Left lung (tissue), 14 donors: ENCODE measurements at places on chromosomes 4 and X. TPM values are rescaled to one million over a fixed set of nuclear protein-coding genes. Genes with fewer than 3 reads are reported as not detected.

GRCh38 chr4:23986270-23986669 is 96.4 kb upstream of the PPARGC1A start:
- no peak overlapping the region for H3K27ac ChIP-seq
- H3K4me3 ChIP-seq, result no peak overlapping the region
- H3K4me1 ChIP-seq, result no peaks in the 10 kb centered on the region
- H3K36me3 ChIP-seq, result no peaks in the 10 kb centered on the region
- DNase-seq, result no peak

- H3K27me3 ChIP-seq, result no peaks in the 10 kb centered on the region
- no peak overlapping the region for H3K27ac ChIP-seq
- no peak overlapping the region for H3K4me3 ChIP-seq
- no peaks in the 10 kb centered on the region for H3K36me3 ChIP-seq
- DNase-seq, result no peak
- H3K4me1 ChIP-seq, result no peaks in the 10 kb centered on the region
Measured at GRCh38 chrX:30930143-30930542, 41.1 kb upstream of the TAB3 start.

- H3K27me3 ChIP-seq, result no peaks in the 10 kb centered on the region
- H3K4me1 ChIP-seq, result no peaks in the 10 kb centered on the region
- H3K27ac ChIP-seq, result no peak overlapping the region
- no peaks in the 10 kb centered on the region for H3K36me3 ChIP-seq
- no peak overlapping the region for H3K4me3 ChIP-seq
Measured at GRCh38 chr4:101730291-101731117, 60.0 kb upstream of the BANK1 start.

- no peaks in the 10 kb centered on the region for H3K4me1 ChIP-seq
- DNase-seq, result peak; percentile 87
- H3K27ac ChIP-seq, result peak within 1 kb of the TSS; percentile 91
- peak within 1 kb of the TSS; percentile 60 for H3K4me3 ChIP-seq
- peaks cover 10% of the 10 kb centered on the region for H3K27me3 ChIP-seq
- H3K36me3 ChIP-seq, result no peaks in the 10 kb centered on the region
Measured at GRCh38 chrX:13688958-13689740, at the start of gene RAB9A. Gene RAB9A, plus strand, starts transcription at chrX:13689128. Its CDS starts 19,619 bp downstream, at chrX:13708747.

GRCh38 chr4:80507077-80507476 is 171.5 kb downstream of the CFAP299 start:
- H3K4me3 ChIP-seq, result no peak overlapping the region
- no peaks in the 10 kb centered on the region for H3K36me3 ChIP-seq
- no peak for DNase-seq
- no peak overlapping the region for H3K27ac ChIP-seq
- H3K4me1 ChIP-seq, result no peaks in the 10 kb centered on the region

GRCh38 chrX:136047969-136048368 is 62.7 kb downstream of the SLC9A6 start:
- H3K36me3 ChIP-seq, result no peaks in the 10 kb centered on the region
- H3K27me3 ChIP-seq, result no peaks in the 10 kb centered on the region
- no peaks in the 10 kb centered on the region for H3K4me1 ChIP-seq
- DNase-seq, result no peak
- H3K4me3 ChIP-seq, result no peak overlapping the region
- H3K27ac ChIP-seq, result no peak overlapping the region

GRCh38 chrX:24260842-24261550 is 52.9 kb downstream of the SUPT20HL2 start:
- no peaks in the 10 kb centered on the region for H3K36me3 ChIP-seq
- H3K27ac ChIP-seq, result no peak overlapping the region
- H3K27me3 ChIP-seq, result peaks cover 3% of the 10 kb centered on the region
- no peak overlapping the region for H3K4me3 ChIP-seq
- no peaks in the 10 kb centered on the region for H3K4me1 ChIP-seq

GRCh38 chrX:49166914-49167739 is 4.6 kb downstream of the MAGIX start:
- peak overlapping the region; percentile 38 for H3K4me3 ChIP-seq
- H3K27me3 ChIP-seq, result no peaks in the 10 kb centered on the region
- peaks cover 26% of the 10 kb centered on the region for H3K4me1 ChIP-seq
- peak; percentile 91 for DNase-seq

GRCh38 chr4:161249779-161250440 is 913.9 kb downstream of the FSTL5 start:
- H3K4me3 ChIP-seq, result no peak overlapping the region
- no peaks in the 10 kb centered on the region for H3K36me3 ChIP-seq
- DNase-seq, result no peak
- H3K4me1 ChIP-seq, result no peaks in the 10 kb centered on the region
- no peak overlapping the region for H3K27ac ChIP-seq

GRCh38 chr4:162681212-162681611 is 485.5 kb downstream of the NAF1 start:
- H3K36me3 ChIP-seq, result no peaks in the 10 kb centered on the region
- no peak overlapping the region for H3K27ac ChIP-seq
- DNase-seq, result no peak
- no peaks in the 10 kb centered on the region for H3K27me3 ChIP-seq

DNA sequence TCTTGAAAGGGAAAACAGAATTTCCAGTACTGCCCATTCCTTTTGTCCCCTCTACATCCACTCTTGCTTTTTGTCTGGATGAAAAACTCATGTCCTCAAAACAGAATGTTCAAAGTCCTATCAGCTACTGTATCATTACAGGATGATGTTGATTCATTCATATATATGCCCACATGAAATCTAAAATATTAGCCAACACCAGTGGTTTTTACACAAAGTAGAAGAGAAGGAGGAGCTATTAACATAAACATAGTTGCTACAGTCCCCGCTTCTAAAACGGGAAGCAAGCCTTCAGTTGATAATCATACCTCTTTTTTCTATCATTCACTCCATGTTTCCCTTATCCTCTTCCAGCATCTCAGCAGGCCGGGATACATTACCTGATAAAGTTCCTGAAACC is 7.7 kb upstream of the THOC2 start:
- no peaks in the 10 kb centered on the region for H3K36me3 ChIP-seq
- no peaks in the 10 kb centered on the region for H3K4me1 ChIP-seq
- DNase-seq, result no peak
- no peaks in the 10 kb centered on the region for H3K27me3 ChIP-seq

GRCh38 chrX:13655674-13656073 is 2.7 kb downstream of the TCEANC start:
- H3K27me3 ChIP-seq, result no peaks in the 10 kb centered on the region
- H3K36me3 ChIP-seq, result no peaks in the 10 kb centered on the region
- no peak for DNase-seq
- H3K27ac ChIP-seq, result no peak overlapping the region

- H3K4me3 ChIP-seq, result no peak overlapping the region
- no peaks in the 10 kb centered on the region for H3K27me3 ChIP-seq
- H3K27ac ChIP-seq, result no peak overlapping the region
- no peaks in the 10 kb centered on the region for H3K4me1 ChIP-seq
Measured at GRCh38 chr4:60655356-60655755, 544.8 kb upstream of the ADGRL3 start.

DNA sequence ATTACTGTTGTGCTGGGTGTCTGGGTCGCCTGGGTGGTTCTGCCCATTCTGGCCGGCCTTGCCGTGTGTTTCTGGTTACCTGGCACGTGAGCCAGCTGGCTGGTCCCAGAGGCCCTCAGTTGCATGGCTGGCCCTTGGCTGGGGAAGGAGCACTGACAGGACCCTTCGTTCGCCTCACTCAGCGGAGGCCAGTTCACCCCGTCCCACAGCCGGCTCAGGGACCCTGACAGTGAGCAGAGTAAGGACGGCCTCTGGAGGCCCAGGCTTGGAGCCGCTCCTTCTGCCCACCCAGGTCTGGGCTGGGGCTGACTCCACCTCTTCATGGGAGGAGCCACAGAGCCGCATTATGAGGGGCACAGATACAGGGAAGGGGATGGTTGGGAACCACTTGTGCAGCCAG is 20.3 kb upstream of the HGFAC start:
- no peaks in the 10 kb centered on the region for H3K36me3 ChIP-seq
- H3K27me3 ChIP-seq, result no peaks in the 10 kb centered on the region
- no peak overlapping the region for H3K27ac ChIP-seq
- H3K4me1 ChIP-seq, result no peaks in the 10 kb centered on the region

- no peaks in the 10 kb centered on the region for H3K36me3 ChIP-seq
- H3K27me3 ChIP-seq, result no peaks in the 10 kb centered on the region
- DNase-seq, result no peak
- no peaks in the 10 kb centered on the region for H3K4me1 ChIP-seq
- no peak overlapping the region for H3K27ac ChIP-seq
Measured at GRCh38 chr4:138070816-138071215, 171.3 kb downstream of the SLC7A11 start.

DNA sequence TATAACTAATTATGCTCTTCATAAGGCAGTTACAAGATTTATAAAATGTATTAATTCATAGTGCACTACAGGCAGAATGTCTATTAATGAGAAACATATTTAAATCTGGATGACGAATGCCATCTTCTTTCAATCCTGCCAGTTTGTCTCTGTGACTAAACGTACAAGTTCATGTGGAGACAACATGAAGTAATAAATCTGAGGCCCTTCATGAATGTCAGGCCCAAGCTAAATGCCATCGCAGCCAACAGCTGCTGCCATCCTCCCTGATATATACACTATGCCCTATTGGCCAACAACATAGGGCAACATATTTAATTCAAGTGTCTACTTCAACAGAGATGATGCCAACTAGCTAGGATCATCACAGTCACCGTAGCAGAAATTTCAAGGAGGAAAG is 43.7 kb downstream of the TSPAN5 start:
- H3K27me3 ChIP-seq, result no peaks in the 10 kb centered on the region
- no peaks in the 10 kb centered on the region for H3K36me3 ChIP-seq
- no peaks in the 10 kb centered on the region for H3K4me1 ChIP-seq
- no peak overlapping the region for H3K27ac ChIP-seq
- no peak for DNase-seq

DNA sequence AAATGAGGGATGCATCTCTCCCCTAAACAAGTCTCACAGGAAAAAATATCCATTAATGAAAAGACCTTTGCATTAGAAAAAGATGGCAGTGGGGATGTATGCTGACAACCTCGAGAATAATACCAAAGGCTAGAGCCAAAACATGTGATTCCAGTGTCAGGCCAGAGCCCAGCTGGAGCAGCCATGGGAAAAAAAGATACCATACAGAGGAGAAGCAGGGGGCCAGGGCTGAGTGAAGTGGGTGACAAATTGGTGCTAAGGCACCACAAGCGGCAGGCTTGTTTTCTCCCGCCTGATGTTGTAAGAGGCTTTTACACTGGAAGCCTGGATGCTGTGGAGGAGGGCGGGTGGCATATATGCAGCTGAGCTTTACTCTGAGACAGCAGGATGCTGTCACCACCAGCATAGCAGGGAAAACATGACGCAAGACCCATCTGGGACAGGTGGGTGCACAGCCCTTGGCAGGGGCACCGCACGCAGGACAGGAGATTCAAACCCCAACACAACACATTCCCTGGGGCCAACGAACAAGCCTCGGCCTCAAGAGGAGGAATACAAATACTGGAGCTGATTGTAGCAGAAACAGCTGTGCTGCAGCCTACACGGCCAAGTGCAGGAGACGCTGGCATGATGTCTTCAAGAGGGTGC is 91.9 kb downstream of the TSPAN5 start:
- no peak overlapping the region for H3K27ac ChIP-seq
- DNase-seq, result no peak
- H3K4me3 ChIP-seq, result no peak overlapping the region
- H3K4me1 ChIP-seq, result no peaks in the 10 kb centered on the region
- H3K36me3 ChIP-seq, result no peaks in the 10 kb centered on the region

GRCh38 chrX:29299684-29300083 is 712.4 kb downstream of the IL1RAPL1 start:
- no peaks in the 10 kb centered on the region for H3K36me3 ChIP-seq
- no peak overlapping the region for H3K4me3 ChIP-seq
- H3K27ac ChIP-seq, result no peak overlapping the region
- H3K27me3 ChIP-seq, result no peaks in the 10 kb centered on the region
- no peak for DNase-seq

GRCh38 chr4:30450474-30450873 is 269.7 kb upstream of the PCDH7 start:
- no peaks in the 10 kb centered on the region for H3K4me1 ChIP-seq
- H3K4me3 ChIP-seq, result no peak overlapping the region
- H3K36me3 ChIP-seq, result no peaks in the 10 kb centered on the region
- peak; percentile 28 for DNase-seq
- no peaks in the 10 kb centered on the region for H3K27me3 ChIP-seq

- H3K27ac ChIP-seq, result no peak overlapping the region
- DNase-seq, result no peak
- no peak overlapping the region for H3K4me3 ChIP-seq
Measured at GRCh38 chr4:103044183-103044582, 24.7 kb upstream of the SLC9B1 start.

- H3K4me1 ChIP-seq, result no peaks in the 10 kb centered on the region
- H3K27me3 ChIP-seq, result no peaks in the 10 kb centered on the region
- no peak for DNase-seq
- H3K4me3 ChIP-seq, result no peak overlapping the region
- no peaks in the 10 kb centered on the region for H3K36me3 ChIP-seq
Measured at GRCh38 chr4:162499478-162499877, 335.7 kb upstream of the FSTL5 start.

GRCh38 chr4:39524161-39524957 is 2.9 kb downstream of the UGDH start:
- no peak for DNase-seq
- peak overlapping the region; percentile 4 for H3K4me3 ChIP-seq
- peaks cover 32% of the 10 kb centered on the region for H3K4me1 ChIP-seq
- no peaks in the 10 kb centered on the region for H3K27me3 ChIP-seq
- no peak overlapping the region for H3K27ac ChIP-seq

- DNase-seq, result no peak
- H3K27me3 ChIP-seq, result no peaks in the 10 kb centered on the region
- no peak overlapping the region for H3K27ac ChIP-seq
- no peaks in the 10 kb centered on the region for H3K4me1 ChIP-seq
Measured at GRCh38 chr4:156193800-156194199, 240.1 kb upstream of the CTSO start.

DNA sequence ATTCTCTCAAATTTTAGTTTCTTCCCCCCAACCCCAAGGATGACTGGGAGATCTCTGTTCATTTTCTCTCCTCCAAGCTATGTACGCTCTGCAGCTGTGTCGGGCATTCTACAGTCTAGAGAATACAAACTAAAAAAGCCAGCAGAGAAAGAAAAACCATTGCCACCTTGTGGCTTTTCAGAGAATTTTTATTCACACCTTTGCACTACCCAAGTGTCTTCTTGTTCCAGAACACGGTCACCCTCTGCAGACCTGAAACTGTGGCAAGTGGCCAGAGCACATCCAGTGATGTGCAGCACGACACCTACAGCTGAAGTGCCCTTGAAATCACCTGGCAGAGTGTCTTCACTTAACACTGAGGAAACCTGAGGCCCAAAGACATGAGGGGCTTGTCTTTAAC is 68.6 kb downstream of the CHST7 start:
- H3K27me3 ChIP-seq, result peaks cover 3% of the 10 kb centered on the region
- no peaks in the 10 kb centered on the region for H3K36me3 ChIP-seq
- no peaks in the 10 kb centered on the region for H3K4me1 ChIP-seq

DNA sequence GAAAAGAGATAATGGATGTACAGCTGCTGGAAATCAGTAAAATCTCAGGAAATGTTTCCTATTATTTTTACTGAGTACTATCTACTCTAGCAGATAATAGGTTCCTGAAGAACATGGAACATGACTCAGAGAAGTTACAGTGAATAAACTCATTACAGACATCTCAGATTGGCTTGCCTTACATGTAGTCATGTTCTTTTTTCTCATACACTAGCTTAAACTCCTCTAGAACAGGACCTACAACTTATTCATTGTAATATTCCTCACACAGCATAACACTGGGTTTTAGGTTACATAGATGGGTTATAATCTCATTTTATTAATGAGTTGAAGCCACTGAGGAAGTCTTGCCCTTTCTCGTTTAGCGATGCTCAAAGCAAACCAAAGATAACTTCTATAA is 86.9 kb upstream of the BMP2K start:
- H3K27me3 ChIP-seq, result no peaks in the 10 kb centered on the region
- DNase-seq, result no peak
- H3K27ac ChIP-seq, result no peak overlapping the region
- H3K36me3 ChIP-seq, result no peaks in the 10 kb centered on the region
- no peaks in the 10 kb centered on the region for H3K4me1 ChIP-seq

The FAM184B gene
- polyA plus RNA-seq, result 0.21 TPM

The PARM1 gene
- polyA plus RNA-seq, result 41.9 TPM

The TAF9B gene
- polyA plus RNA-seq, result 46.9 TPM

The POU3F4 gene
- polyA plus RNA-seq, result not detected

The SMIM14 gene
- polyA plus RNA-seq, result 66.7 TPM

The NPY2R gene
- polyA plus RNA-seq, result not detected

The PLS3 gene
- polyA plus RNA-seq, result 229 TPM
